ENCODE measurements at places on chromosomes 1 and 21.

GRCh38 chr1:51280321-51280978, 44.4 kb downstream of the RNF11 start:
- DNase-seq: no peak

GRCh38 chr1:42214447-42214871, 49.9 kb upstream of the GUCA2A start:
- DNase-seq: peak; percentile 37

DNA sequence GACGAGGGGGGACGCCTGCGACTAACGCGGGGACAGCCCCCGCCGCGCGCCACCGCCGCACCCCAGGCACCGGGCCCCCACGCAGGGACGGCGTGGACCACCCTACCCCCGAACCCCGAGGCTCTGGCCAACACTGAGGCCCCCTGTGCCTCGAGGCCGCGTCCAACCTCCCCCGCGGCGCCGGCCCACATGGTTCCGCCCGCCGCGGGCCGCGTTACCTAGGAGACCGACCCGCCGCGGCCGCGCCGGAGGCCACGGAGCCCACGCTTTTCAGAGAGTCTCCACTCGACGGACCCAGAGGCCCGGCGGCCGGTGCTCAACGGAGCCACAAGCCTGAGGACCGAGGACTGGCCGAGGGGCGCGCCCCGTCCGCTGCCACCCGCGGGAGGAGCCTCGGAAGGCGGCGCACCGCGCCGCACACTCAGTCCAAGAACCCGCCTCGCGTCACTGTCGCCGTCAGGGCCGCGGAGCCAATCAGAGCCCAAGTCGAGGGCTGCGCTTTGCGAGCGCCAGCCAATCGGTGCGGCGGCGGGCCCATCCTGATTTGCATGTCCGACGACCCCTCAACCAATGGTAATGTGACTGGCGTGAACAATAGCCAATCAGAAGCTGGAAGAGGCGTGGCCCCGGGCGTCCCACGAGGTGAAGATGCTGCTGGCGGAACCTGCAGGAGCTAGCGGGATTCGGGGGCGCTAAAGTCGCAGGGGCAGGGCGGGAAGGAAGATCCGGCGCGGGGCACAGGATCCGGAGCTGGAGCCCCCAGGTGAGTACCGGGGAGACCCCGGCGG, at the start of gene NPHP4:
Gene NPHP4 (minus strand): TSS at position 400 of the 788 bp plus-strand sequence. CDS start 6,136 bp downstream, outside the sequence.
- peak; percentile 99 for DNase-seq

GRCh38 chr21:15027056-15027455, 37.7 kb downstream of the NRIP1 start:
- DNase-seq: no peak

DNA sequence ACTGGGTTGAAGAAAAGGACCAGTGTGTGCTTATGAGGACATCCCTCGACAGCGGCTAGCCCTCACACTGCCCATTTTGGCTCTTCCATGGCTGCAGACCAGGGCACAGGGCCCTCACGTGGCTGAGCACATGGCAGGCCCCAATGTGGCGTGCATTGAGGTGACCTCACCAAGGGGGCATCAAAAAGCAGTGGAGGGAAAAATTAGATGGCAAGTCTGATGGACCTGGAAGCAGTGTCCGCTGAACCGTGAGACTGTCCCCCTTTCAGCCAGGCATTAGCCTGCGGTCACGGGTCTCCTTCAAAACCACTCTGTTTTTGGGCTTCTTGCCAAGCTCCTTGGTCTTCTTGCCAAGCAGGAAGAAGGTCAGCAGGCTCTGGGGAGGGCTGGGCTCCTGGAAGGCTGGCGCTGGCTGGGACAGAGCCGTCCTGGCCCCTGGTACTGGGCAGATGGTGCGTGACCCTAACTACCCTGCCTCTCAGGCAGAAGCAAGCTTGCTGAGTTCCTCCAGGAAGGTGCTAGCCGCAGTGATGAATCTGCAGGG, 30.8 kb downstream of the TRIM67 start:
- no peak for DNase-seq

DNA sequence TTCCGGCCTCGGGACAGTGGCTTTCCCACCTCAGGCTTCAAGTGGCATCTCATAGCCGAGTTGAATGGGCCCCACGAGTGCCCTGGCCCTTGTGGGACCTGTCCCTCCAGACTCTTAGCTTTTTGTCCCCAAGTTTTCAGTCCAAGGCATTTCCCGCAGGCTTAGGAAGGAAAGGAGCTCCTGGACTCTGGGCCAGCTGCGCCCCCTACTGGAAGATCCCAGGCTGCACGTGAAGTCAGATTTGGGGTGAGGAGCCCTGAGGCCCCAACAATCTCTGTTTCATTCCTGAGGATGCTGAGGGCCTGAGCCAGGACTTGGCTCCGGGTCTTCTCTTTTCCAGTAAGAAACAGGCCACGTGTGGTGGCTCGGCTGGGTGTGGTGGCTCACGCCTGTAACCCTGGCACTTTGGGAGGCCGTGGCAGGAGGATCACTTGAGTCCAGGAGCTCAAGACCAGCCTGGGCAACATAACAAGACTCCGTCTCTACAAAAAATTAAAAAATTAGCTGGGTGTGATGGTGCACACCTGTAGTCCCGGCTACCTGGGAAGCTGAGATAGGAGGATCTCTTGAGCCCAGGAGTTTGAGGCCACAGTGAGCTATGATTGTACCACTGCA, 67.4 kb downstream of the ARHGEF10L start:
- DNase-seq: peak; percentile 83

DNA sequence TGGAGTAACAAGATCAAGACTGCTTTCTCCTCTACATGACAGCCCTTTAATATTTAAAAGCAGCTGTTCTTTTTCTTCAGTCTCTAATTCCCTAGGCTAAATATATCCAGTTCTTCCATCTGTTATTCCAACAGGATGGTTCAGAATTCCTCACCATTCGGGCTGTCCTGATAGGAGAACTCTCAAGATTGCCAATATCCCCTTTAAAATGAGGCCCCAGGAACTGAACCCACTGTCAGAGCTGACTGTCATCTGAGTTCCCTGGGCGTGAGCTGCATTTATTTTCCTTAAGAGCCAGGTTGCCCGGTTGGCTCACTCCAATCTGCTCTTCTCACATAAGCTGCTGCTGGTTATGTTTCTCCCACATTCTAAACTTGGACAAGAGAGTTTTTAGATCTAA, 177.6 kb downstream of the MIS18A start:
- no peak for DNase-seq

DNA sequence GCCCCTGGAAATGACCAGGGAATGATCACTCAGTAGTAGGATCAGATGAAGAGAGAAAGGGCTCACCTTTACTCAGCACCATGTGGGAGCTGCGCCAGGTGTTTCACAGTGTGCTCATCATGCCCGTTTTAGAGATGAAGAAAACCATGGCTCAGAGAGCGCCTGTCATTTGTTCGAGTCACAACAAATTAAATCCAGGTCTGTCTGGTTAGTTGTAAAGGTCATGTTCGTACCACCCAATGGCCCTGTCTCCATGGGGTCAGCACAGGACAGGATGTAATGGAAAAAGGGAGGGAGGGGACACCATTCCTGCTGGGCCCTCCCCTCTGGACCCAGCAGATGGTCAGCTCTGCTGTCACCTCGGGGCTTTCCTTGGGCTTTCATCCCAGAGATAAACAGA, 15.2 kb downstream of the KIRREL1 start:
- no peak for DNase-seq
